ENCODE measurements at places on chromosomes 6 and 20. TPM values are rescaled to one million over a fixed set of nuclear protein-coding genes. Genes with fewer than 3 reads are reported as not detected.

- DNase-seq: no peak
Observed at GRCh38 chr20:59013959-59014608, 5.1 kb upstream of the TUBB1 start.

GRCh38 chr20:38812709-38813573 lies 7.4 kb downstream of the PPP1R16B start:
- no peak for DNase-seq

SGK2 gene
- not detected for total RNA-seq

DNA sequence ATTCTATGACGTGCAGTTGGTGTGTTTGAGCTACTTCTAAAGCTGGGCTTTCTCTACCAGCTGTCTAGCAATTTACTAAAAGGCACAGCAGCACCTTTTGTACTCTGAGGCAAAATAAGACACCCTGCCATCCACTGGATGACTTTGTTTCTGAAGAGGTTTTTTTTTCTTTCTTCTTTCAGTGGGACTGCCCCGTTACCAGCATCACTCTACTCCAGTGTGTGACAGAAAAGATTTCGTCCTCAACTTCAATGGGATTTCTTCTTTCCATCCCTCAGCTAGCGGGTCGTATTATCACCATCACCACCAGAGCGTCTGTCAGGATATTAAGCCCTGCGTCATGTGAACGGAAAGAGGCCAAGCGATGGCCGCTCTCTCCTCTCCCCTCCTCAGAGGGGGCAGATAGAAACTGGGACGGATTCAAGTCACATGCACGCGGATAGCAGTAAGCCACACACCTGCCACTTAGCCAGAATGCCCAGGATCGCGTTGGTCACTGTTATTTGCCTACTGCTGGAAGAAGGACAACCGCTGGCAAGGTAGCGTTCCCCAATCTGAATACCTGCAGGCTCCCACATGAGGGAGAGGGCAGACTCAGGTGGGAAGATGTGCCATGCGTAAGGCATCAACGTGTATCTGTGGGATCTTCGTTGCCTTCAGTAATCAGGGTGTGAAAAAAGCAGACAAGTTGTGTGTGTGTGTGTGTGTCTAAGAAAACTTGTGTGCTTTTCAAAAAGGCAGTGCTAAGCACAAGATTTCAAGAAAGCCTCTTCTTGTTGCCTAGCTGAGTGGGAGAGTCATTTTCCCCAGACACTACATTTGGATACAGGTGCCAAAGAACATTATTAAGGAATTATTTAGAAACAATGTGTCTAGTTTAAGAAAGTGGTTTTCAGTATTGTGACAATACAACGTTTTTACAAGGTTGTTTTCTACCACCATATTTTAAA lies 5.4 kb downstream of the FOXF2 start:
- DNase-seq: no peak

IL17F gene
- total RNA-seq: not detected

- no peak for DNase-seq
Observed at GRCh38 chr6:16688984-16689636, 72.2 kb downstream of the ATXN1 start.

- no peak for DNase-seq
Observed at GRCh38 chr6:227812-228338, 64.4 kb upstream of the DUSP22 start.

WFDC5 gene
- not detected for total RNA-seq

- no peak for DNase-seq
Observed at GRCh38 chr20:24453869-24454268, 15.6 kb upstream of the SYNDIG1 start.

GRCh38 chr6:93940381-93940780 lies 521.0 kb upstream of the EPHA7 start:
- no peak for DNase-seq
